ENCODE measurements at places on chromosomes 6 and 20.

GRCh38 chr6:48564036-48564820 lies 453.2 kb upstream of the PTCHD4 start:
- DNase-seq = no peak

- DNase-seq = no peak
These were observed 6.2 kb downstream of the BEND6 start for GRCh38 chr6:56961151-56961550.

GRCh38 chr6:45830441-45831139 lies 185.1 kb downstream of the CLIC5 start:
- peak; percentile 44 for DNase-seq

- no peak for DNase-seq
These were observed 119.4 kb upstream of the ASF1A start for GRCh38 chr6:118774581-118774980.

GRCh38 chr20:44196271-44196670 lies 9.3 kb upstream of the JPH2 start:
- DNase-seq = no peak

DNA sequence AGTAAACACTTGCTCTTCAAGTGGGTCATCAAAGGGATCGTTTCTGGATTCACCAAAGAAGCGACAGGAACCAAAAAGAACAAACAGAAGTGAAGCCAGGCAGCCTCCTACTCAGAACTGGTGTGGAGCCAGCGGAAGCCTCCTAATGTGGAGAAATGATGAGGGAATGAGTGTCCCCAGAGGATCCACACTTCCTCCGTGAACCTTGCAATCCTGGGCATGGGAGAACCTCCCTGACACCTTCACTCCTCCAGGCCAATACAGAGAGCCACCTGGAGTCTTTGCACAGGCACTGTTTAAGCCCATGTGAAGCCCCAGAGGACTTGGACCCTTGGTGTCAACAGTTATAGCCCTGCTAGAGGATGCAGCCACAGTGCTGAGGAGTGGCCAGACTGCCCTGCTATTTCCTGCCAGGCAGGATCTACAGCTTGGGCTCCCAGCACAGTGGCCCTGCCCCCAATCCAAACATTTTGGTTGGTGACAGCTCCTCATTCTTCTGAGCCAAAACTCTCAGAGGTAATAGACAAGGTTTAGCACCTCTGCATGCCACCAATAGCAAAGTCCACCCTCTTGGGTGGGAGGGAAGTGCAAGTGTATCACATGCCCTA lies 23.2 kb upstream of the SERINC1 start:
- no peak for DNase-seq

- no peak for DNase-seq
These were observed 153.4 kb downstream of the MBOAT1 start for GRCh38 chr6:20058912-20059311.

GRCh38 chr6:108619431-108620197 lies 58.9 kb downstream of the FOXO3 start:
- no peak for DNase-seq

DNA sequence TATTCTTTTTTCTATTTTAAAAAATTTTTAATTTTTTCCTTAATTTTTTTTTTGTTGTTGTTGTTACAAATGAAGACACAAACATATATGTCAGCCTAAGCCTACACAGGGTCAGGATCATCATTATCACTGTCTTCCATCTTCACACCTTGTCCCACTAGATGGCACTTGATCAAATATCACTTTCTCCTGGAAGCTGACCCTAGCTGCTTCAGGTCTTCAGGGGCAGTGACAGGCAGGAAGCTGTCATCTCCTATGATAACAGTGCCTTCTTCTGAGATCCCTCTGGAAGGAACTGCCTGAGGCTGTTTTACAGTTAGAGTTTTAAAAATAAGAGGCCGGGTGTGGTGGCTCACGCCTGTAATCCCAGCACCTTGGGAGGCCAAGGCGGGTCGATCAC lies 70.2 kb upstream of the EEF1E1 start:
- no peak for DNase-seq

DNA sequence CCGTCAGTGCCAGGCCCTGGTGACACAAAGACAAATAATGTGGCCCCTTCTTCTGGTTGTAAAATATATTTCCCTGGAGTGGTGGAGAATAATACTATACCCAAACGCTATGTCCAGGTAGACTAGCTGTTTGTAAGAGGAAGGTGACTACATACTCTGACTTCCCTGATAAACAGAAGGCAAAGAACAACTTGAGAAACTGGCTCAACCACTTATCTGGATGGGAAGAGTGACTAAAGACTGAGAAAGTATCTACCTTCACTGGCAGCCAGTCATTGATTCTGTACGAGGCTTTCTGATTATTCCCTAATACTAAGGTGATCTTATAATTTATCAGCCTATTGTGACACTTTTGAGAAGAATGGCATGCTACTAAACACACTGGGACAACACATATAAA lies 569.7 kb downstream of the EPHA7 start:
- DNase-seq = no peak

DNA sequence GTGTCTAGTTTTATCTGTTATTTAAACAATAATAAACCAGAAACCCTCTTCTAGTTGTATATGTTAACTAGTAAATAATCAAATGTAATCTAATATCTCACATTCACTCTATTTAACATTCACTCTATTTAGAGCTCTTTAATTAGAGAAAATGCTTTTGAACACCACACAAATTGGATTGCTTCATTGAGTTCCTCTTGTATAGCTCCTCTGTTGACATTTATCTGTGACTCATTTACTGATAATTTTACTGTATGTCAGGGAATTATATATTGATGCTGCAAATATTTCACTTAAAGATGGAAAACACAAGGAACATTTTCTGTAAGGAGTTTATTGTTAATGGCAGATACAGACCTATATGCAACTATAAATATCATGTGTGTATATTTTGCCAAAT lies 594.6 kb downstream of the COL12A1 start:
- DNase-seq = no peak

DNA sequence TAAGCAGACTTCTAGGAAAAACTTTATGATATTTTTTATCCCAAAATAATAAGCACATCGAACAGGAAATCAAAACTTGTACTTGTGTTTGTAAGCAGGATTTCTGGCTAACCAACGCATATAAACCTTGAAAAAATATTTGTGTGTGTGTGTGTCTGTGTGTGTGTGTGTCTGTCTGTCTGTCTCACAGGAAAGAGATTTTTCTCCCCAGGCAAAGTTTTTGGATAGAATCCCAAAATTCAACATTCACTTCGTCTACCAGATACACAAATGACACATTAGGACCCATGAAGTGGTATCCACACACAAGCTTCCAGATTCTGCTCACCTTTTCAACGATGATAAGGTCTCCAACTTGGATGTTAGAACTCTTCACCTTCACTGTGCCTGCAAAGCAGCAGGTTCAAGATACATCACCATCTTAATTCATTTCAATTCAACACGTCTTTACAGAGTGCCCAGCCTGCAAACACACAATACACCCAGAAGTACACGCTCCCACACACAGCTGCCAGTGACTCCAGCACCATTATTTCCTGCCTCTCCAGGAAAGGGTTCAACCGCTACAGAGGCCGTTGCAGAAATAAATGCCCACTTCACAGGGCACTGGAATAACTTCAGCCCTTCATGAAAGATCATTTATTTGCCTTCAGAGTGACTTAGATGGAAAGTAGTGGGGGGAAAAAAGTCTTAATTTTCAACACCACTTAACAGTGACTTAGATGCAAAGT lies 70.9 kb downstream of the ATP9A start:
- DNase-seq = no peak

DNA sequence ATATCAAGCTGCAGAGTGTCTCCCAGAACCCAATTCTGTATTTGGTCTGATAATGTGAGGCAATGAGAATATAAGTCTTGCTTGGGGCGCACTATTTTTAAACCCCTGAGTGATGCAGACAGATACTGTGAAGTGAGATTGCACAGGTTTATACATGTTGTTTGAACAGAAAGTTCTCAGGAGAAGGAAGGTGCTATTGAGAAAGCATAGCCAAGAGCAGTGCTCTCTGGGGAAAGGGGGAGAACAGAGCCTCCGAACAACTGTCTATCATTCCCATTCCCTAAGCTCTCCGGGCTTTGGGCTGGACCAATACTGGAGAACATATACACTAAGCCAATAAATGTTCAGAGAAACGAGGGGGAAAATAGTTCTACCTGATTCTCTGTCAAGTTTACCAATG lies 75.8 kb downstream of the PERP start:
- no peak for DNase-seq

All from activated T-helper 1 cell treated with anti-CD3 and anti-CD28 coated beads, Interleukin-12 subunit alpha, Interleukin-12 subunit beta, Interleukin-2, Interleukin-4 antibody, amounts not matched to agents 30 ng/mL and 10 ng/mL and 1 ng/mL, durations not matched to agents 14 hours and 24 hours and 36 hours (primary cell).